Fibroblast of lung (primary cell): ENCODE measurements at places on chromosomes 3 and 15. TPM values are rescaled to one million over a fixed set of nuclear protein-coding genes. Genes with fewer than 3 reads are reported as not detected.
A peak's percentile ranks its signal among the peaks of the same experiment; 100 is the strongest.

The WDR93 gene
- total RNA-seq, result under 0.01 and 0.17 TPM in 2 replicates

The CASR gene
- under 0.01 TPM in 1 of 2 replicates, not detected in the other for total RNA-seq

The RHOV gene
- under 0.01 TPM in 1 of 2 replicates, not detected in the other for total RNA-seq

The STARD5 gene
- 8.2 and 14.9 TPM in 2 replicates for total RNA-seq

The ZNF660 gene
- total RNA-seq, result 3.3 and 4.0 TPM in 2 replicates

The ZNF860 gene
- total RNA-seq, result under 0.01 and 0.50 TPM in 2 replicates

The GOLGA8J gene
- under 0.01 TPM in 1 of 2 replicates, not detected in the other for total RNA-seq

The NRROS gene
- under 0.01 and 0.33 TPM in 2 replicates for total RNA-seq

The DIS3L gene
- total RNA-seq, result 25.1 and 25.7 TPM in 2 replicates

The STRC gene
- total RNA-seq, result under 0.01 and 0.17 TPM in 2 replicates

DNA sequence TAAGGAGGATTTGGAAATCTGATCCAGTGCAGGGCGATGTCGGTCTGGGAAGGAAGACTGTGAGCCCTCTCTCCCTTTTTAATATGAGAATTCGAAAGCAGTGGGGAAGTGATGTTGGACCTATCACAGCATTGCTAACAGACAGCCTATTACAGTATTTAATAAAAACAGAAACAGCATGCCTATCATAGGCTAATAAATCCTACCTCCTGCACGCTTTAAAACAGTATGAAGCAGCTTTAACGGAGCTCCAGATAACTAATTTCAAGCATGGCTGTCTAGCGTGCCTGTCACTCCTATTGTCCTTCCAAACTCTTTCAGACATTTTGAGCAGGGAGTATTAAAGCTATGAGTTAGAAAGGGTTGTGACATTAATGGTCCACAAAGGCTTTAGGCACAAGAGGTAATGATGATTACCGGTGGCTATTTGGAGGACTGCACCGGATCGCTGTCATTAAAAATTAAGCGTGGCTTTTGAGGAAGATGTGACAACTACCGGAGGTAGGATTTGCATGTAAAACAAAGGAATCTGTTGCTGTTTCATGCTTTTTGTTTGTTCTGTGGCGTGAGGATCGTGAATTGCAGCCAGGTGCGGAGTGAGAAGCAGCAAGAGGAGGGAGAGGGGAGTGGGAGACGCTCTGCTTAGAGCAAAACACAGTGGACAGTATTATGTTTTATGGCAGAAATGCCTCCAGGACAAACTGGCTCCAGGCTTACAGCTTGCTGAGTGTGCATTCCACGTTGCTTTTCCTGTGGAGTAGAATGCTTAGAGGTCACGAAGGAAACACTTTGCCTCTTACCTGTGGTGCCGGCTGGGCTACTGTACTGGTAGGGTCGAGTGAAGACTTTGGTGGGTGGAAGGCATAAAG lies at the start of gene KCNMB2:
KCNMB2 (plus strand) TSS at position 226 of the 869 bp plus-strand sequence.
- H3K4me1 ChIP-seq, result no peaks in the 10 kb centered on the region
- H3K27me3 ChIP-seq, result no peaks in the 10 kb centered on the region
- peak; percentile 58 for DNase-seq

DNA sequence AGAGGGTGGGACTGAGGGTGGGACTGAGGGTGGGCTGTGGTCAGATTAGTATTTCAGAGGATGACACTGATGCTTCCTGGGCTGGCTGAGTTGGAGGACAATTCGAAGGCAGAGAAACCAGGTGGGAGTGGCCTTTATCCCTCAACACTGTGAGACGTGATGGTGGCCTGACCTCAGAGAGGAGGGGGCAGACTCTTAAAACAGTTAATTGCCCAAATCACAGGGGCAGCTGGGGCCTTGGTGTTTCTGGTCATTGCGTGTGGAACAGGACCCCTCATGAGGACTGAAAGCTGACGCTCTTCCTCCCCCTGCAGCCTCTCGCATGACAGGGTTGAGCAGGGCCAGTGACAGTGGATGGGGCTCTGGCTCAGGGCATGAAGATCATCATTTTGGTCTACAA lies 18.7 kb downstream of the DNASE1L3 start:
- no peaks in the 10 kb centered on the region for H3K4me1 ChIP-seq
- H3K27ac ChIP-seq, result no peak overlapping the region
- H3K4me3 ChIP-seq, result no peak overlapping the region
- no peak for DNase-seq
- H3K36me3 ChIP-seq, result no peaks in the 10 kb centered on the region

- H3K36me3 ChIP-seq, result no peaks in the 10 kb centered on the region
- no peak overlapping the region for H3K27ac ChIP-seq
- DNase-seq, result no peak
- H3K27me3 ChIP-seq, result no peaks in the 10 kb centered on the region
- no peaks in the 10 kb centered on the region for H3K4me1 ChIP-seq
These were observed 211.7 kb upstream of the TTC14 start for GRCh38 chr3:180390313-180390712.

GRCh38 chr15:55226127-55226526 lies 29.4 kb upstream of the RSL24D1 start:
- no peaks in the 10 kb centered on the region for H3K27me3 ChIP-seq
- DNase-seq, result no peak
- H3K27ac ChIP-seq, result no peak overlapping the region
- H3K4me3 ChIP-seq, result no peak overlapping the region

- no peak overlapping the region for H3K27ac ChIP-seq
- no peaks in the 10 kb centered on the region for H3K36me3 ChIP-seq
- DNase-seq, result no peak
- no peaks in the 10 kb centered on the region for H3K27me3 ChIP-seq
These were observed 18.1 kb upstream of the BOC start for GRCh38 chr3:113193288-113193687.

GRCh38 chr3:43075904-43076661 lies 29.8 kb downstream of the POMGNT2 start:
- H3K4me1 ChIP-seq, result no peaks in the 10 kb centered on the region
- no peaks in the 10 kb centered on the region for H3K36me3 ChIP-seq
- H3K4me3 ChIP-seq, result no peak overlapping the region

DNA sequence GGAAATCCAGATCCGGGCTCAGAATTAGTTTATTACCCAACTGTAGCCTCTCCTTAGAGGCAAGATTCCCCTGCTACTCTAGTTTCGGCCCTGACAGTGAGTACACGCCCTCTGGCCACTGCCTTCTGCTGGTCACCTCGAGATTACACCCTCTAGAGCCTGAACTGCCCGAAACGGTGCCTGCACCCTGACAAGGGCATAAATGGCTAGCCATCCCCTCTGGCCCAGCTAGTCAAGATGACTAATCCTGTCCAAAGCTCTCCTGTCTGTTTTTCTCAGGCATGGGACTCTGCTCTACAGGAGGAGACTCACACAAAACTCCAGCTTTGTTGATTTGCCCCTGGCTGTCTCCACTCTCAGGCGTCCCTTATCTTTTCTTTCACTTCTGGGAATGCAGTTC lies 150.5 kb upstream of the UBE2E2 start:
- peak; percentile 25 for DNase-seq
- no peaks in the 10 kb centered on the region for H3K27me3 ChIP-seq
- H3K4me3 ChIP-seq, result no peak overlapping the region

GRCh38 chr3:87359826-87360225 lies 83.4 kb upstream of the POU1F1 start:
- H3K27me3 ChIP-seq, result no peaks in the 10 kb centered on the region
- no peaks in the 10 kb centered on the region for H3K36me3 ChIP-seq
- no peak overlapping the region for H3K27ac ChIP-seq
- DNase-seq, result no peak
- H3K4me1 ChIP-seq, result no peaks in the 10 kb centered on the region

DNA sequence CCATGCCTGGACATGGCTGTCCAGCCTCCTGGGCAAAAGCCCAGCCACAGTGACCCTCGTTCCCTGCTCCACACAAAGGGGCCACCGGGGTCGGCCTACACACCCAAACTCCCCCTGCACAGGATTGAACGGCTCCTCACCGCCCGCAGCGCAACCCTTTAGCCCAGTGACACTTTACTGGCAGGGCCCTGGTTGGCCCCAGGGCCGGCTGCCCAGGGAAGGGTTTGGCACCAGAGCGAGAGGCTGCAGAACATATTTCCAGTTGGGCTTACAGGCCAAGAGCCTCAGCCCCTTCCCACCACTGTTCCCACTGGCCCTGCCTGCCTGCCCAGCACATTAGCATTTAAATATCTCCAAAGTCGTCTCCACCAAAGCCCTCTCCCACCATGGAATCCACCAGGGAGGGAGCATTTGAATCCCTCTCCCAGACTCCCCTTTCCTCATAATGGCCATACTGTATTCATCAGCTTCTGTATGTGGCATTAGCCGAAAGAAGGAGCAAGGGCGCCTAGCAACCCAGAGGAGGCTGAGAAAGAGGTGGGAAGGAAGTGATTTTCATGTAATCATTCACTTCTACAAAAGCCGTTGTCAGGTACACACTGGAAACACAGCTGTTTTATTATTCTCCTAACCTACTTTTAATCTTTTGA lies 85.4 kb downstream of the SLC6A11 start:
- no peak overlapping the region for H3K27ac ChIP-seq
- no peaks in the 10 kb centered on the region for H3K4me1 ChIP-seq
- no peak overlapping the region for H3K4me3 ChIP-seq
- no peaks in the 10 kb centered on the region for H3K27me3 ChIP-seq
- no peaks in the 10 kb centered on the region for H3K36me3 ChIP-seq

- no peaks in the 10 kb centered on the region for H3K27me3 ChIP-seq
- H3K36me3 ChIP-seq, result no peaks in the 10 kb centered on the region
- H3K4me1 ChIP-seq, result no peaks in the 10 kb centered on the region
- H3K4me3 ChIP-seq, result no peak overlapping the region
These were observed 31.6 kb downstream of the ZNF654 start for GRCh38 chr3:88090681-88091080.

DNA sequence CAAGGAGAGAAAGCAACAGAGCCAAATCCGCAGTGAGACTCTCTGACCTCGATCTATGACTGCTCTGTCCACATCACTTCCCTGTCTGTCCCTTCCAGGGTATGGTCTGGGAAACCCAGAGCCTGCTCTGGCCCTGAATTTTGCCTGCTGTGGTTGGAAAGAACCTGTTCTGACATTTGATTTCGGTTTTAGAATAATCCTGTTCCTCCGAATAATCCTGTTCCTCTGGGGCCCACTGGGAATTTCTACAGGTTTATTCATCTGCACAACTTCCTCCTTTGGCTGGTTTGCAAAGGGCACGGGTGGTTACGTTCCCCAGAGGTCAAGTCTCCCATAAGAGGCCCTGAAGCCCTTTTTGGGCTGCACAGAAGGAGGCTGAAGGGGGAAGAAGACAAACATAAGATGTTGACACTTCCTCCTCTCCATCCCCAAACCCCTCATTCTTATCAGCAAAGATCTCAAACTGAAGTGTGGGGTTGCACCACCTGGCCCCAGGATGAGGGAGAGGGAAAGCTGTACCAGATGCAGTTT lies 10.6 kb downstream of the LAMP3 start:
- no peak overlapping the region for H3K4me3 ChIP-seq
- H3K4me1 ChIP-seq, result no peaks in the 10 kb centered on the region
- no peak for DNase-seq
- H3K36me3 ChIP-seq, result no peaks in the 10 kb centered on the region

DNA sequence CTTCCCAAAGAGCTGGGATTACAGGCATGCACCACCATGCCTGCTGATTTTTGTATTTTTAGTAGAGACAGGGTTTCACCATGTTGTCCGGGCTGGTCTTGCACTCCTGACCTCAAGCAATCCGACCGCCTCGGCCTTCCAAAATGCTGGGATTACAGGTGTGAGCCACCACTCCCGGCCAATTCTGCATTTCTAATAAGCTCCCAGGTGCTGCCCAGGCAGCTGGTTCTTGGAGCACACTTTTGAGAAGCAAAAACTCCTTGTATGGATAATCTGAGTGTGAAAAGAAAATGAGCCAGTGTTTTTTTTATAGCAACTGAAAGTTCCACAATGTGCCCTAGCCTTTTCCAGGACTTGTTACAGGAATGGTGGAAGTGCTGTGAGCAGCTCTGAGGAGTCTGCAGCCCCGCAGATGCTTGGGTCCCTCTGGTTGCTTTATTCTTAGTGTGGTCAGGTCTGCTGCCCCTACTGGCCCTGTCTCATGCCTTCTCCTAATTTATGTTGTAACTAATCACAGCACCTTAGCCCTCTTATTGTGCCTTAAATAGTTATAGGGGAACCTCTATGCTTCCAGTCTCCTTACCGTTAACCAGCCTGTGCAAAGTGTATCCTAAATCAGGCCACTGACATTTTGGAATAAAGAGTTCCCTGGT lies 13.5 kb upstream of the KCNAB1 start:
- no peaks in the 10 kb centered on the region for H3K36me3 ChIP-seq
- no peak for DNase-seq
- H3K27me3 ChIP-seq, result no peaks in the 10 kb centered on the region
- H3K4me1 ChIP-seq, result no peaks in the 10 kb centered on the region
- no peak overlapping the region for H3K4me3 ChIP-seq
- no peak overlapping the region for H3K27ac ChIP-seq

DNA sequence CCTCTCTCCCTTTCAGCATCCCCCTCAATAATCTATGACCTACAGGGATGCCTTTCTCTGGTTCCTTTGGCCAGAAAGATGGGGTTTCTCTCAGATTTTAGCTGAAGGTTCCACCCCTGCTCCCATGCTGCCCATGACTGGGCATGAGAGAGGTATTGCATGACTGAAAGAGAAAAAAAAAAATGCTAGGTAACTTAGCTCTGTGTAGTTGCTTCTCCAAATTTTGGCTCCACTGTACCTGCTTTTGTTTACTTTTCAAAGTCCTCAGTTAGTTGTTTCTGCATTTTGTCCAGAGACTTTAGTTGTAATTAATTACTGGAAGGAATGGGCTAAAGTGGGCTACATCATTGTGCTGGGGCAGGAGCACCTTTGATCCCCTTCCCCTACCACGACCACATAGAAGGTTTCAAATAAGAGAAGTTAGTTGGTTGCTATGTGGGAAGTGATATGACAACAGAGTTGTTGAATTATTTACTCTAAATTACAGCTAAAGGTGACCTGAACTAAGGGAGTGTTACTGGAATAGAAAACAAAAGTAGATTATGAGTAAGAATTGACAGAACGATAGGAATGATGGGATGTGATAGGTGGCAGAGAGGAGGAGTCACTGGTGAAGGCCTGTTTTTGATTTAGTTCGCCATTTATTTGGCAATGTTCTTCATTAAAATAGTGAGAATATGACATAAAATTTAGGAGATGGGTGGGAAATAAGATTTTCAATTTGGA lies 605.4 kb upstream of the NR2F2 start:
- no peak overlapping the region for H3K4me3 ChIP-seq
- no peaks in the 10 kb centered on the region for H3K4me1 ChIP-seq

- H3K27ac ChIP-seq, result no peak overlapping the region
- H3K36me3 ChIP-seq, result no peaks in the 10 kb centered on the region
- no peak for DNase-seq
- H3K4me3 ChIP-seq, result no peak overlapping the region
These were observed 182.2 kb upstream of the ICE2 start for GRCh38 chr15:60661080-60661645.

- peaks cover 3% of the 10 kb centered on the region for H3K27me3 ChIP-seq
- peaks cover 15% of the 10 kb centered on the region for H3K4me1 ChIP-seq
- no peak overlapping the region for H3K4me3 ChIP-seq
- H3K27ac ChIP-seq, result no peak overlapping the region
These were observed 6.3 kb upstream of the TLE3 start for GRCh38 chr15:70103880-70104626.

- no peaks in the 10 kb centered on the region for H3K4me1 ChIP-seq
- peaks cover 72% of the 10 kb centered on the region for H3K27me3 ChIP-seq
- no peak overlapping the region for H3K27ac ChIP-seq
These were observed 2.1 kb downstream of the SOX14 start for GRCh38 chr3:137766041-137766875.
